SIG-M5 (cell line): ENCODE measurements at places on chromosomes 13 and 19.

GRCh38 chr13:75480671-75481175 is 1.2 kb downstream of the TBC1D4 start:
- DNase-seq = no peak

DNA sequence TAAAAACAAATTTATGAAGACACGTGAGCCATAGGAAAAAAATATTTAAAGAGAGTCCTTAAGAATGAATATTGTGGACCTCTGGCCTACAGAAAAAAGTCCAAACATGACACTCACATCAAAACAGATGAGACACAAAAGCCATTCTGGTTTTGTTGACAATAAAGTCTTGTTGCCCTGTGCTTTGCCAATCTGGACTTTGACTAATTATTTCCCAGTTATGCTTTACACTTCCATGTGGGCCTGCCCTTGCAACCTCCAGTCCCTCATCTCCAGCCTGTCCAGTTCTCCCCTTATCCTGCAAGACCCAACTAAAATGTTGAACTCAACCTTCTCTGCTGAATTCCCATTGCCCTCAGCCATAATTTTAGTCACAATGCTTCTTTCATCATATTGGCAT is 184.5 kb upstream of the SERP2 start:
- DNase-seq = no peak

GRCh38 chr13:97433727-97434396 is at the start of gene RAP2A:
Gene RAP2A, plus strand, starts transcription at chr13:97434169. Its CDS starts 302 bp downstream, at chr13:97434471.
- peak; percentile 32 for DNase-seq

GRCh38 chr19:8877854-8878705 is 45.9 kb downstream of the MBD3L1 start:
- DNase-seq = no peak

DNA sequence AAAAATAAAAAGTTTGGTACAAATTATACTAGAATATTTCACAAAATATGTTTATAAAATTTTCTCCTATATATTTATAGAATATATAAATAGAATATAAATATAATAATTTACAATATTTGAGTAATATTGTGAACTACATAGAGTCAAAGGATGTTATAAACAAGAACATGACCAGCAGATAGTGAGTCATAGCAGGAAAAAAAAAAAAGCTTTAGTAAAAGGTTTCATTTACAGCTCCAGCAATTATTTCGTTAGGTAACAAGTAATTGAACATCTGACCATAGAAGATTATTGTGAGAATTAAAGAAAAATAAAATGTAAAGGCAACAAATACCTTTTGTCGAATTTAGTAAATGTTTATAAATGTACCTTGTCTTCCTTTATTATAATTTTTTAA is 864.1 kb downstream of the PCDH17 start:
- no peak for DNase-seq

- DNase-seq = no peak
These were observed 89.9 kb downstream of the UBL3 start for GRCh38 chr13:29760544-29760943.

DNA sequence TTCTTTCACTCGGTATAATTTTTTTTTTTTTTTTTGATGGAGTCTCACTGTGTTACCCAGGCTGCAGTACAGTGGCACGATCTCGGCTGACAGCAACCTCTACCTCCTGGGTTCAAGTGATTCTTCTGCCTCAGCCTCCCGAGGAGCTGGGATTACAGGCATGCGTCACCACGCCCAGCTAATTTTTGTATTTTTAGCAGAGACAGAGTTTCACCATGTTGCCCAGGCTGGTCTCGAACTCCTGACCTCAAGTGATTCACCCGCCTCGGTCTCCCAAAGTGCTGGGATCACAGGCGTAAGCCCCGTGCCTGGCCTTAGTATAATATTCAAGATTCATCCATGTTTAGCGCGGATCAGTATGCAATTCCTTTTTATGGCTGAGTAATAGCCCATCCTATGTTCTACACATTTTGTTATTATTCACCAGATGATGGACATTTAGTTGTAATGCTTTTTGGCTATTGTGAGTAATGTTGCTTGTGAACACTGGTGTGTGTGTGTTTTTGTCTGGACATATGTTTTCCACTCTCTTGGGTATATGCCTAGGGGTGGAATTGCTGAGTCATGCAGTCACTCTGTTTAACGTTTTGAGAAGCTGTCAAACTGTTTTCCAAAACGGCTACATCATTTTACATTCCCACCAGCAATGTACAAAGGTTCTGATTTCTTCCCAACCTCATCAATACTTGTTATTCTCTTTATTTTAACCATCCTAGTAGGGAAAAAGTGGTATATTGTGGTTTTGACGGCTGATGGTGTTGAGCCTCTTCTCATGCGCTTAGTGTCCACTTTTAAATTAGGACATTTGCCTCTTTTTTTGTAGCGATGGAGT is 22.9 kb downstream of the PLEKHF1 start:
- no peak for DNase-seq

- DNase-seq = no peak
These were observed 18.8 kb upstream of the EDDM13 start for GRCh38 chr19:56253737-56254136.

GRCh38 chr19:51546650-51547396 is 15.4 kb upstream of the SIGLEC6 start:
- DNase-seq = peak; percentile 70

DNA sequence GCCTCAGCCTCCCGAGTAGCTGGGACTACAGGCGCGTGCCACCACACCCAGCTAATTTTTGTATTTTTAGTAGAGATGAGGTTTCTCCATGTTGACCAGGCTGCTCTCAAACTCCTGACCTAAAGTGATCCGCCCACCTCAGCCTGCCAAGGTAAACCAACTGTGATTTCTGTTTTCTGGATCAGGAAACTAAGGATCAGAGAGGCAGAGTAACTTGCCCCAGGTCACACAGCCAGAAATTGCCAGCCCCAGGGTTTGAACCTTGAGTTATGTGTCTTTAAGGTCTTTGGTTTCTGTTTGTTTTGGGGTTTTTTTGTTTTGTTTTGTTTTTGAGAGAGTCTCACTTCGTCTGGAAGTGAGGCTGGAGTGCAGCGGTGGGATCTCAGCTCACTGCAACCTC is 4.2 kb upstream of the PLIN3 start:
- no peak for DNase-seq

DNA sequence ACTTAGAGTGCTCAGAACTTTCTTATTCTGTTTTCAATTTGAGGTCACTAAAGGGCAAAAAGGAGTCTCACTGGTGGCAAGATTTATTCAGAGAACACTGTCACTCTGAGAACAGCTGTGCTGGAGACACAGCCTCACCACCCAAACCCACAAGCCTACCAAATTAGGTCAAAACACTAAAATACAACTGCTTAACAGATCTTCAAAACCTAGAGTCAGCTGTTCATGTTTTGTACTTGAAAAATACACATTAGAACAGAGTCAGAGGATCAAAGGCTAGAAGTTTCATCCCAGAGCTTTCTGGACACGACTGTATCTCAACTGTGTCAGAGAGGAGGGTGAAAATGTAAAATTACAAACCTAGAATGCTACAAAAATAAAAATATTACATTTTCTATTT is 89.3 kb downstream of the MIPEP start:
- DNase-seq = no peak

DNA sequence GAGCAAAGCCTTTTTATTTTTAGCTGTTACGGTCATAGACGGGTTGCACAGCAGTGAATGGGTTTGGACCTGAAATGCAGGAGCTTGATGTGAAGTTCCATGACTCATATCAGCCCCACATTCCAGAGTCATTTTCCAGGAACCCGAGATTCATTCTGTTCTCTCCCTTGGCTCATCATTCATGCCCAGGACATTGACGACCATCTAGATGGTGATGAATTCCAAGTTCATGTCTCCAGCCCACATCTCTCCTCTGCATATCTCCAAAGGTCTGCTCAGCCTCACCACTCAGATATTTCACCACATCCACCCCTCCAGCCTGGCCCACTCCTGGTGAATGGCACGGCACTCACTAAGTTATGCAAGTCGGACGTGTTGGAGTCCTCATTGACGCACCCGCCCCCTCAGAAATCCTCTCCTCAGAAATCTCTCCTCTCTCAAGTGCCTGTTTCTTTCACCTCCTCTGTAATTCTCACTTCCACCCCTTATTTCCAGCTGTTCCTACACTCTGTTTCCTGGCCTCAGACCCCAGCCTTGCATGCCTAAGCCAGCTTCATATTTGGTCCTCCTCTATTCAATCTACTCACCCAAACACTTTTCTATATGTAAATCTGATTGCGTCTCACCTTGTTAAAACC is 83.1 kb downstream of the ALOX5AP start:
- no peak for DNase-seq

- no peak for DNase-seq
These were observed 117.7 kb downstream of the KCNRG start for GRCh38 chr13:50132904-50133357.

DNA sequence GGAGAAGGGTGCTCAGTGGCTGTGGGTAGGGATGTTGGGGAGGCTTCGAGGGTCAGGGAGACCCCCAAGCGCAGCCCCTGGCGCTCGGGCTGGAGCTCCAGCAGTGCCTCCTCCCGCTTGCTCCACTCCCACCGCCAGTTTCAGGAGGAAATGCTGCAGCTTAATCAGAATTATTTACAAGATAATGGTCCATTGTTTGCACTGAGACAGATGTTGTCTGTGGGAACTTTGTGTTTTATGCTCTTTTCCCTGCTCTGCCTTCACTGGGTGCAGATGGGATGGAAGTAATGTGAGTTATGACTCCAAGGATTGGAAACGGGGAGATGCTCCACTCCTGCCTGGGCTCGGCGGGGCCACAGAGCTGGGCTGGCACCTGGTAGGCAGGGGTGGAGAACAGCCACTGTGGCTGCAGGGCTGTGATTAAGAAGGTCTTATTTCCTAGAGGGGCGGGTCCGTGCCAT is 192.4 kb downstream of the ZNF536 start:
- no peak for DNase-seq

GRCh38 chr19:32828139-32828538 is 41.4 kb downstream of the SLC7A9 start:
- no peak for DNase-seq

GRCh38 chr19:18587962-18588610 is 512 bp upstream of the REX1BD start:
- no peak for DNase-seq

- no peak for DNase-seq
These were observed 783.6 kb downstream of the UQCRFS1 start for GRCh38 chr19:28429356-28429755.

DNA sequence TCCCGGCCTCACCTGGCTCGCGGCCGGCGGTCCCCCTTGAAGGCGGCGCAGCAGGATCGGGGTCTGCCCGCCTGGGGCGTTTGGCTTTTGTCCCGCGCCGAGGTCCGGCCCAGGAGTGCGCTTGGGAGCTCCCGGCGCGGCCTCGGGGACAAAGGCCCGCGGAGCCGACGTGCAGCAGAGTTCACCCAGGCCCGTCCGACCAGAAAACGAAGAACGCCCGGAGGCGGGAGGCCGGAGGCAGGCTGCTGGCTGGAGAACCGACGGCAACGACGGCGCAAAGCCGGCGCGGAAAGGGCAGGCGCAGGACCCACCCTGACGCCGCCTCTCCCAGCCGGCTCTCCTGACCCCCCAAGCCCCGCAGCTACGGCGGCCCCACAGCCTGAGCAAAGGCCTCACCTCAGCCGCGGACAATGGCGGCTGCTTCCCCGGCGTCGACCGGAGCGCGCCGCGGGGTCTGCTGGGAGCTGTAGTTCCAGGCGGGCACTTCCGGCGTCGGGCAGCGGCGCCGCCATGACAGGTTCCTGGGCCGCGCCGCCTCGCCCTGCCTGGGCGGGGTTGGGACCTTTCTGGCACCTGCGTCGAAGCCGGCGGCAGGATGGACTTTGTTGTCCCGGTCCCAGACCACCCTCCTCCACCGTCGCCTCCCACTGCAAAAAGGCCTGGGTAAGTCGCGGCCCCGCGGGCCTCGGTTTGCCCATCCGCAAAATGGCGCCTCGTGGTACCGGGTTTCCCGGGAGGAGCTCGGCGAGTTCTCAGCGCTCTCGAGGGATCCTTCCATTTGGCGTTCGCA is at the start of gene ZNF606:
ZNF606 (minus strand) TSS at position 437 of the 790 bp plus-strand sequence. CDS start 1,501 bp downstream, outside the sequence.
- no peak for DNase-seq

- no peak for DNase-seq
These were observed 367.4 kb downstream of the SPRY2 start for GRCh38 chr13:79973533-79973963.

- no peak for DNase-seq
These were observed 4.5 kb downstream of the ATP4B start for GRCh38 chr13:113653264-113654174.

GRCh38 chr13:44079413-44080205 is 199.9 kb downstream of the LACC1 start:
- no peak for DNase-seq

DNA sequence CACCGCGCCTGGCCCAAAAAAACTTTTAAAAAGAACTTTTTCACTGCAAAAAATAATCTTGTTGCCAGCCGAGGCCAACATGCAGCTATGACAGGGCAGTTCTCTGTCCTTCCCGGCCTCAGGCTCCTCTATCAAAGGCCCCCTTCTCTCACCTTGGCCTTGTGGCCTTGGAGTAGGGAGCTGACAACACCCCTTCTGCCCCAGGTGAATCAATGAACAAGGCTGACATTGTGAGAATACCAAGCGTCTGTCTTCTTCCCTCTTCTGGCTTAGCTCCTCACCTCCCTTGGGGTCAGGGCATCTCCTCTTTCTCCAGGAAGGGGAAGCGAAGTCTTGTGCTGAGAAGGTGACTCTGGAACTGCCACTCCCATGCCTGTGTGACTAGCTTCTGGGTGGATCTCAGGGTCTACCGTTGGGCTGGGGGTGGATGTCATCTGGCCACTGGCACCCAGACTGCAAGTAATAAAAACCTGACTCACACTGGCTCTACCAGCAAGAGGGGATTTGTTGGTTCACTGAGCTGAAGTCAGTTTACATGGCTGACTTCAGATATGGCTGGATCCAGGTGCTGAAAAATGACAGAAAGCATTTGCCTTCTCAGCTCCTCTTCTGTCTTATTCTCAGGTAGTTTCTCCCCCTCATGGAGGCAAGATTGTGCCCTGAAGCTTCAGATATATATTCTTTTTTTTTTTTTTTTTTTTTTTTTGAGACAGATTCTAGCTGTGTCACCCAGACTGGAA is 6.3 kb downstream of the C19orf38 start:
- DNase-seq = no peak

GRCh38 chr13:32947411-32948276 is 68.6 kb upstream of the KL start:
- no peak for DNase-seq

DNA sequence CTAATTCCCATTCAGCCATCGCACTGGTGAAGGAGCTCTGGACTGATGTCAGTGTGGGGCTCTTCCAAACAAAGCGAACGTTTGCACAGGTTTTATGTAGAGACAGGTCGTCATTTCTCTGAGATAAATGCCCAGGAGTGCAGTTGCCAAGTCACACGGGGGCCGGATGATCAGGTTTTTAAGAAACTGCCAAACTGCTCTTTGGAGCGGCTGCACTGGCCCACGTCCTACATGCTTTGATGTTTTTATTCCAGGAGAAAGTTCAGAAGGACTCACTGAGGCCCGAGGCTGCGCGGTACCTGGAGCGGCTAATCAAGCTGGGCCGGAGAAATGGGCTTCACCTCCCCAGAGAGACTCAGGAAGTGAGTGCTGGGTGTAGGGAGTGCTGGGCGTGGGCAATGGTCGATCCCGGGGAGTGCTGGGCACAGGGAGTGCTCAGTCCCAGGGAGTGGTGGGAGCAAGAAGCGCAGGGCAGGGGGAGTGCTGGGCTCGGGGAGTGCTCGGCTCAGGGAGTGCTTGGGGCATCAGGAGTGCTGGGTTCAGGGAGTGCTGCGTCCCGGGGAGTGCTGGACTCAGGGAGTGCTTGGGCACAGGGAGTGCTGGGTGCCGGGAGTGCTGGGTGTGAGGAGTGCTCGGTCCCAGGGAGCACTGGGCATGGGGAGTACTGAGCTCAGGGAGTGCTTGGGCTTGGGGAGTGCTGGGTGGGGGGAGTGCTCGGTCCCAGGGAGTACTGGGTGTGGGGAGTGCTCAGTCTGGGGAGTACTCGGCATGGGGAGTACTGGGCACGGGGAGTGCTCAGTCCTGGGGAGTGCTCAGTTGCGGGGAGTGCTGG is 10.7 kb downstream of the THOP1 start:
- DNase-seq = no peak
